ENCODE measurements at places on chromosomes 12 and 14.

DNA sequence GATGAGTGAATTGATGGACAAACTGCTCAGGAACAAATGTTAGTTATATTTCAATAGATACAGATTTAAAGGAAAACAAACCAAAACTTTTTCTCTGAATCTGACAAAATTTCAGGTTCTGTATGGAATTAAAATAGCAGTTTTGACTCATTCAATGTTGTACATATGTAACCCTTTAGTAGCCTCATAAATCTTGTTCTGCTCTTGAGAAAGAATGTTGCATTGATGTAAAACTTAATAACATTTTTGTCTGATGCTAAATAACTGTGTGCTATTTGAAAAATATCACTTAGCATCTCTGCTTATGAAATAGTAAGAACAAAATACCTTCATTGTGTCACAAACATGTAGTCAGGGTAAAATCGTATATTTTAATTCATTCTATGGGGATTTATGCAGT is 168.9 kb upstream of the NOVA1 start:
- DNase-seq: no peak

- DNase-seq: no peak
These were observed 403.7 kb downstream of the SLC6A15 start for GRCh38 chr12:84508851-84509260.

GRCh38 chr12:127174881-127175280 is 1092.1 kb upstream of the TMEM132C start:
- no peak for DNase-seq

DNA sequence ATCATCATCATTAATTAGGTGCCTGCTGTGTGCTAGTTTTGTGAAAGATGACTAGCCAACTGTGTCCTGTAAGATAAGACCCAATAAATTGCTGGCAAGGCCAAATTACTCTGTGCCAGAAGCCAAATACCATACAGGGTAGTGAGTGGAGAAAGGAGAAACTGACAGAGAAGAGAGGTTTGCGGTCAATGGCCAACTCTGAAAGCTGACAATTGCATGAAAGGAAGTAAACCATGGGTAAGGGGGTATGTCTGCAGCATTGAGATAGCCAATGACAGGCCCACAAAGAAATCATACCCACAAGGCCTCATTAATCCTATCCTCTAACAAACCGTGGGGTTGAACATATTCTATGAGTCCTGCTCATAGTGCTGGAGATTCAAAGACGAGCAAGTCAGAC is 236.6 kb upstream of the CCDC196 start:
- no peak for DNase-seq

- no peak for DNase-seq
These were observed 40.5 kb downstream of the JAG2 start for GRCh38 chr14:105128059-105128458.

GRCh38 chr12:22396735-22397134 is 62.2 kb upstream of the ST8SIA1 start:
- DNase-seq: no peak
